NCI-H146 (cell line): ENCODE measurements at places on chromosomes 13 and 19.

DNA sequence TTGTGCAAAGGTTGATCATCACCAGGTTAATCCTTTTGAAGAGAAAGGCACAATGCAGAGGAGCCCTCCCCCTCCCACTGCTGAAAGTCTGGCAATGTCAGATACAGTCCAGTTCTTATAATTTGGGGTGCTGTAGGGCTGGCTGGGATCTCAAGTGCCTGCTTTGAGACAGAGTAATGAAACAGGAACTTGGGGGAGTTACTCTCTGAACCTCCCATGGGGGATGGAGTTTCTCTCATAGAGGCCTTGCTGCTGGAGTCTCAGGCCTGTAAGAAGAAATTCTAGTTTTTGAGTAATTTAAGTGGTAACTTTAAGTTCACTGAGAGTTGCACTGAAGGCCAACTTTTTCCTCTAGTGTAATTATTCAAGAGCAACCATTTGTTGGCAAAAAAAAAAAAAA lies 410.5 kb downstream of the KCNRG start:
- no peak for DNase-seq

- peak; percentile 63 for DNase-seq
Measured at GRCh38 chr19:48403606-48404005, 10.1 kb downstream of the GRIN2D start.

DNA sequence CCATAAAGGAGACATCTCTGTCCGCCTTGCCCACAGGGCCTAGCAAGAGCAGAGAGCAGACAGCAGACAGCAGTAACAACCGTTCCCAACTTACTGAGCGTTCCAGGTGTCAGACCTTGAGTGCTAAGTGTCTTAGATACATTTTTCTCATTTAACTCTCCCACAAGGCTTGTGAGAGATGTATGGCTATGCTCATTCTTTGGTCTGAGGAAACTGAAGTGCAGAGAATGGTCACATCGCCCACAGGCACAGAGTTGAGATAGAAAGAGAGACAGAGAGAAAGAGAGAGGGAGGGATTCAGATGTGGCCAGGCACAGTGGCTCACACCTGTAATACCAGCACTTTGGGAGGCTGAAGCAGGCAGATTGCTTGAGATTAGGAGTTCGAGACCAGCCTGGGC lies 14.3 kb downstream of the MEIOSIN start:
- no peak for DNase-seq

- DNase-seq: no peak
Measured at GRCh38 chr13:73924607-73925006, 209.6 kb downstream of the KLF12 start.

- no peak for DNase-seq
Measured at GRCh38 chr13:85597790-85598500, 201.3 kb downstream of the SLITRK6 start.

DNA sequence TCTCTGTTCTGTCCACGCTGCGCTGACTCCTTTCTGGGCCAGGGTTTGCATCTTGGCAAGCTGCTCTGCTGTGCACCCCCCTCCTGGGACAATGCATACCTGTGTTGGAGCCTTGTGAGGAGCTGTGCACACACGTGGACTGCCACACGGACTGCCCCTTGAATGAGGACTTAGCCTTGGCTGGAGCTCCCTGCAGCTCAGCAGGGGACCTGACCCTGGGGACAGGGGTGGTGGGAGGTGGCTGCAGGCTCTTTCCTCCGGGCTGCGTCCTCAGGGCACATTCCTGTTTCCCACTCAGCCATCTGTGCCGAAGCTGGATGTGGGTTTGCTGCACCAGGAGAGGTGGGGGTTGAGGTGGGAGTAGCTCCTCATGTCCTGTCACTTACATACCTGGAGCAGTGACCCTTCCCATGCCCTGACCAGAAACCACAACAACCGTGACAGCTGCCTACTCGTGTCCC lies 8.2 kb downstream of the RAB11B start:
- no peak for DNase-seq

- no peak for DNase-seq
Measured at GRCh38 chr19:18104793-18105131, 7.2 kb downstream of the MAST3 start.

- DNase-seq: no peak
Measured at GRCh38 chr19:14519860-14520407, 1.7 kb upstream of the DNAJB1 start.

DNA sequence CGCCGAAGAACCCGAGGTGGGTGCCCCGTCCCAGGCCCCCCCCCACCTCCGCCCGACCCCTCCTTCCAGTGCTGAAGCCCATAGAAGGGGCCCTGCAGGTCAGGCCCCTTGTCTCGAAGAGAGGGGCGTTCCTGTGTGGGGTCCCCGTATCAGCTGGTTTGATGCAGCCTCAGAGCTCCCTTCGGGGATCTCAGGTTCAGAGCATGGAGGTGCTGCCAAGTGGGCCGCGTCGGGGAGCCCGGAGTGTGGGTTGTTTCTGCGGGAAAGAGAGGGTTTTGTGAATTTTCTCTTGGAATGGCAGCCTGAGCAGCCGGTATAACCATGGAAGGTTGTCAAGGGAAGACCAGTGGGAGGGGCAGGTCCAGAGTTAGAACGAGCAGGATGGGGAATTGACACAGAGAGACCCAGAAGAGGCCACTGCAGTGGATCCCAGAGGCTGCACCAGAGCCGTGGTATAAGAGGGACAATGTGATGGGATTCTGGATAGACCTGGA lies 384 bp downstream of the TRAPPC2B start:
- DNase-seq: peak; percentile 27

DNA sequence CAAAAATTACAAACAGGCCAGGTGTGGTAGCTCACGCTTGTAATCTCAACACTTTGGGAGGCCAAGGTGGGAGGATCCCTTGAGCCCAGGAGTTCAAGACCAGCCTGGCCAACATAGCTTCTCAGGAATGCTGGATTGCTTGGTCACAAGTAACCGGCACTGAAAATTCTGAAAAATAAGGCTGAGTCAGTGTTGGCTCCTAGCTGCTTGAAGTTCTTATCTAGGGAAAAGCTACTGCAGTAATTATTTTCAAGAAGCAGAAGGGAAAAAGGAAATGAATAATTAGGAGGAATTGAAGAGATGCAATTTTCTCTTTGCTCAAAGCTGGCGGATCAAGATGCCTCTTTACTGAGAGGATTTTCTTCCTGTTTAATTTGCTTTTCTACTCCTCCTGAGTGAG lies 75.0 kb upstream of the GTF3A start:
- DNase-seq: no peak

DNA sequence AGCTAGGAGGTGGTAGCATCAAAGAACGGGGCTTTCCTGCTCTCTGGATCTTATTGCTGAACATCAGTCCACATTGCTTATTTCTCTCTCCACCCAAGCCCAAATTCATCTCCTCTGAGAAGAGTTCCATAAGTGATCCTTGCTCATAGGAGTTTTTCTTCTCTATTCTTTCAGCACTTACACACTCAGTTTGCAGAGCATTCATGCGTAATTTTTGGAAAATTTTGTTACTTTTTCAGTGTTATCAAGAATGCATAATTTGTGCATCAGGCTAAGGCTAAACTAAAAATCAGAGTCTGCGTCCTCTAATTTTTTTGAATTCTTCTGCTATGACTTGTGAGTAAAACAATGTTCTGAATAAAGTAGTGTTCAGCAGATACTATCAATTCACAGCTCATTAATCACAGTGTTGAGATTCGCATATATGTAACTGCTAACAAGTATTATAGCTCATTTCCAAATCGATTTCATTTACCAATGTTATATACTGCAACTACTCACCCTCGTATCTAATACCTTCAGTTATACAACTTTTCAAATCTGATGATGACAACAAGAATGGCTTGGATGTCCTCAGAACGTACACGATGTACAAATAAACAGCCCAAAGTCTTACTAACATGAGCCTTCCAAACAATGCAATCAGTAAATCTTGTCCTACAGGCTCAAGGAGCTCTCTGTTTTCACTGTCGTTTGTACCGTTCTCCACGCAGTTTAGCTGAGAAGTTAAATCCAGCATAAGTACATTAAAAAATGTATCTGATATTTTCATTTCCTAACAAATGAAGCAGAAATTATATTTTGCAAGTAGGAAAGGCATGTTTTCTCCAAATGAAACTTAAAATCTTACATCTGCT lies 36.4 kb upstream of the STARD13 start:
- no peak for DNase-seq

DNA sequence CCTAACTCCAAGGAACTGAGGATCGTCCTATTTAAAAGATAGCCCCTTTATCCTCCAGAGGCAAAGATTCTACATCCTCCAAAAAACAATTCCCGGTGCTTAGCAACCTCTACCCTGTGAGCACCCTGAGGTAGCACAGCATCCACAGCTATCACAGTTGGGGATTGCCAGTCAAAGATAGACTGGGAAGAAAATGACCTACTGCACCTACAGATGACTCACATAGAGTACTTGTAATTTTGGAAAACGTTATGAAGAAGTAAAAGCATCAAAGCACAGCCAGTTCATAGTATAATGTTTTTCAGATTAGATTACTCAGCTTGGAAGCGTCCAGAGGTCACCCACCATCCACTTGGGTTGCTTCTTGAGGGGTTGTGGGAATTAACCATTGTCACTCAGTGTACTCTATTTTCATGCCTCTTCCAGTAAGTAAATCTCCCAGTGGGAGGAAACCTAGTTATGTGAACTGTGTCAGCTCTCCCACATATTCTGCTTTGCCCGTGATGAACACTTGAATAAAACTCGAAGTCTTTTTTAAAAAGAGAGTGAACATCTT lies 8.9 kb upstream of the FAM124A start:
- no peak for DNase-seq

DNA sequence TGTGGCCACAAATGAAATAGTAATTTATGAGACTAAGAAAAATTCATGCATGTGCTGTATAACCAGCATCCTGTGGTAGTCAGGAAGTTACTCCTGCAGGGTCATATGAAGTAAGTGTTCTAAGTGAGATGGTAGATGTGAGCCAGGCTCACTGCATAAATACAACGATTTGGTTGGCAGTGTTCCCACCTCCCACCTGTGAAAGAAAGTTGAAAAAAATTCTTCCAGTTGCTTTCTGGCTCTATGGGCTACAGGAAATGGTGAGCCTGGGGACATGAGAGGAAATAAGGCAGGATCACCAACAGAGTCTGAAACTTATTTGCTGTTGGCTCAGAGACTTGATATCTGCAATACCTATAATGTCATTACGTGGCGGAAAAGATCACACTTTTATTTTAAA lies 301.7 kb upstream of the SPRY2 start:
- no peak for DNase-seq

DNA sequence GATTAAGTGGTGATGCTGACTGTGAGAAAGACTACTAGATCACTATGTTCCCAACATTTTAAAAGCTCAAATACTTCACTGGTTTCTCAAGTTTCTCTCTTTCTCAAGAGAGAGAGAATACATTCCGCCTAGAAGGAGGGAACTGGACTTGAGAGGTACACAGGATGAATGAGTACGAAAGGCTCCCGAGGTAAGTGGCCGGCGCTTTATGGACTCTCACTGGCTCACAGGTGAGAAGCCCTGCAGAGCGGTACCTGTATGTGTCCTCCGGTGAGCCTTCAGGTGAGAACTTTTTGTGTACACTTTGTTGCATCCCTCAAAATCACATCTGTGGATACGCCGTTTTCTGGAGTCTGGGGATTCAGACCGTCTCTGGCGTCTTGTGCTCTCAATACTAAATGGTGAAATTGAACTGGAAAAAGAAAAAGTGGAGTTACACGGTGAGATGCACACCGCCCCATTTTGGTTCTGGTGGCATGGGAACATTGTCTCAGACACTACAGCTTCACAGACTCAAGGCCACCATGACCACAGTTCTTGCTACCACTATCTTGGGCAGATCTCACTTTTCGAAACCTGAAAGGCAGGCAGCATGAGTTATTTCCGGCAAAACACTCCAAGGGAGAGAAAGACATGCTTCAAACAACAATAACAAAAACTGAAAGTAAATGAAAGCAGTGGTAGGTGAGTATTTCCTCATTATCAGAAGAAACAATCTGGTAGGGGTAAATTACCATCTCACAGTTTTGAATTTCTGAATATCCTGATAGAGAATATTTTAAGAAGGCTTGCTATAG lies 418.9 kb downstream of the KLF12 start:
- DNase-seq: no peak

DNA sequence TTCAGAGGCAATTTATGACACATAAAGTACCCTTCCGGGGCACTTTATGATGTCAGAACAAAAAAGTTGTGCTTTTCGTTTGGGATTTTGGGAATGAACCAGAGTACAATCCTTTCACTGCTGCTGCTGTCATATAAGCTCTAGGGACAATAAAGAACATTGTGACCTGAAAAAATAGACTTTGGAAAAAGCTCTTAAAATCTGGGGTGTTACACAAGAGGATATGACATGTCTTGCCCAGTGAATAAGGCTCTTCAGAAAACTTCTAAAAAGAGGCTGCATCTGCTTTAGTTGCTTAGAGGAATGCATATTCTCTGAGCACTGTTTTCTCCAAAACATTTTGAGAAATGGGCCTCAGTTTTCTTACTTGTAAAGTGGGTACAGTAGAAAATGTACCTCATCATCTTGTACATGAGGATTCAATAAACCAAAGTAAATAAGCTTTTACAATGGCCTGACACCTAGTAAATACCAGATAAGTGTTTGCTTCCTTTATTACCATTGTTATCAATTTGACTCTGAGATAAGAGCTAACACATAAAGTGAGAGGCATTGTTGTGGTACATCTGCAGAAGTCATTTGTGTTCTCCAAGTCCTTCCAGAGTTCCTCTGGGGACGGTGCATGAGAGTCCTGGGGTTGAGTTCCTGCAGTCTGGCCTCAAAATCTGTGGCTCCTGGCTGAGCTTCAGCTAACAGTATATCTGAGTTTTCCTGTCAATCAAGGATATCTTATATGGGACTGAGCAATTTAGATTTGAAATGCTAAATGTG lies 67.4 kb upstream of the EDNRB start:
- no peak for DNase-seq

DNA sequence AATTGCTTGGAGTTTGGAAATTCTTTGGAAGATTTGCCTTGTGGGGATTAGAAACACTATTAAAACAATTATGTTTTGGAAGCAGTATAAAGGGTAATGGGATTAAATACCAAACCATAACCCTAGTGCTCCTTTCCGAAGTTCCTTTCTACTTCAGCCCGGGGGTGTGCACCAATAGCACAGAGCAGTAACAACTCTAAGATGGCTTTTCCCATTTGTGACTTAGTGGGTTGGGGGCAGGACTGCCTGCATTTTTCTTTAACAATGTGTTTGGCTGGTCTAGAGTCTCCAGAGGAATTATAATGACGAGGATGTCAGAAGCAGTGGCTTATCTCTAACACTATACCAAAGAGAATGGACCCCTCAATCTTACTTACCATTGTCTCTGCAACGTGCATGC lies 11.9 kb upstream of the IL17D start:
- no peak for DNase-seq

DNA sequence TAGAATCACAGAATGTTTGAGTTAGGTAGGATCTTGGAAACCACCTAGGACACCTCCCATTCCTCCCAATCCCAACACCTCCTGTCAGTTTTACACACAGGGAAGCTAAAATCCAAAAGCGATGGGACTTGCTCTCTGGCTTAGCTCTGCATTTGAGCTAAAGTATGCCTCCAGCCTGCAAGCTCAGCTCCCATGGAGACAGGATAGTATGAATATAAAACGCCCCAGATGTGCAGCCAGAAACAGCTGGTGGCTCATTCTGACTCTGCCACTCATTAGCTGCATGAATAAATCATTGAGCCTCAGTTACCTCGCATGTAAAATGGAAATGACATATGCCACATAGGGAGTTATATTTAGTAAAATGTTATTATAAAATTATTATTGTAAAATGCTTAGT lies 336.0 kb downstream of the SUCLA2 start:
- DNase-seq: no peak
